ENCODE measurements at places on chromosomes 2 and 18.

DNA sequence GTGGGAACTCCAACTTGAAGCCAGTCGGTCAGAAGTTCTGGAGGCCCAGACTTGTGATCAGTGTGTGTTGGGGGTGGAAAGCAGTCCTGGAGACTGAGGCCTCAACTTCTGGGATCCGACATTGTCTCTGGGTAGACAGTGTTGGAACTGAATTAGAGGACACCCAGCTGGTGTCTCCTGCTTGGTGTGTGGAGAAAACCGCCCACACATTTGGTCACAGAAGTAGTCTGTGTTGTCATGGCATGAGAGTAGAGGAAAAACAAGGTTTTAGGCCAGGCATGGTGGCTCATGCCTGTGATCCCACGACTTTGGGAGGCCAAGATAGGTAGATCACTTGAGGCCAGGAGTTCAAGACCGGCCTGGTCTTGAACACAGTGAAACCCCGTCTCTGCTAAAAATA is 51.5 kb downstream of the PUM2 start:
- DNase-seq = no peak

GRCh38 chr2:9761577-9761976 is 81.7 kb upstream of the TAF1B start:
- no peak for DNase-seq

- DNase-seq = no peak
Measured at GRCh38 chr2:235148201-235149170, 196.7 kb downstream of the SH3BP4 start.

DNA sequence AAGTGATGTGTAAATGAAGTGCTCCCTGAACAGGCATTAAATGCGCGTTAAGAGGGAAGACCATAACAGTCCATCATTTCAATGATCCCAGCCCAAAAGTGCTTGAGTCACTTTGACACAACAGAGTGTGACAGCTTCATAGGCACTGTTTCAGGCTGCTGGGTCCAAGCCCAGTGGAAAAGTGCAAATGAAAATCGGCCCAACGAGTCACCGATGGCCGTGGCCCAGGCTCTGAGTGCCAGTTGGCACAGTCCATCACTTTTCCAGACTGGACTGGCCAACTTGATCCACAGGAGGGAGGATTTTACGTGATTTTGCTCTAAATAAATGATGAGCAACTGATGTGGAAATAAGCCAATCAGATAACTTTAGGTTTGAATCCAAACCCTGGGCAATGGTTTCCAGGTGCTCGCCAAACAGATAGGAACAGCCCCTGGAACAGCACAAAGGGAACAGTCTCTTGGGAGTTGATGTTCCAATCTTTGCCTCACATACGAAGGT is 114.0 kb downstream of the SP3 start:
- peak; percentile 16 for DNase-seq

DNA sequence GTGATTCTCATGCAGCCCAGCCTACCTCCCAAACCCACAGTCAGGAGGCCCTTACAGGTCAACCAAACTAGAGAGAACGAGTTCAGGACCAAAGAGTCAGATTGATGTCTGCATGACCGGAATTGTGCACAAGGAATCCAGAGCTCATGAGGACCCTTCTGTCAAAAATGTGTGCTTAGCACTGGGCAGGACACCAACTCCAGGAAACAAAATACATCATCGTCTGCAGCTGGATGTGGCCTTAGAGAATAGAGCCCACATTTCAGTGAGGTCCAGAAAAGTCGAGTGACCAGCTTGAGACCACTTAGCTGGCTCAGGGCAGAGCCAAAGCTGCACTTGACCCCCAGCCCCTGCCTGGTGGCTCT is 3.2 kb downstream of the TNS1 start:
- DNase-seq = no peak

- DNase-seq = no peak
Measured at GRCh38 chr2:47300081-47300480, 102.9 kb upstream of the MSH2 start.

Measured in HFF-Myc (cell line).